ENCODE measurements at places on chromosomes 2 and 18. TPM values are rescaled to one million over a fixed set of nuclear protein-coding genes. Genes with fewer than 3 reads are reported as not detected.

DNA sequence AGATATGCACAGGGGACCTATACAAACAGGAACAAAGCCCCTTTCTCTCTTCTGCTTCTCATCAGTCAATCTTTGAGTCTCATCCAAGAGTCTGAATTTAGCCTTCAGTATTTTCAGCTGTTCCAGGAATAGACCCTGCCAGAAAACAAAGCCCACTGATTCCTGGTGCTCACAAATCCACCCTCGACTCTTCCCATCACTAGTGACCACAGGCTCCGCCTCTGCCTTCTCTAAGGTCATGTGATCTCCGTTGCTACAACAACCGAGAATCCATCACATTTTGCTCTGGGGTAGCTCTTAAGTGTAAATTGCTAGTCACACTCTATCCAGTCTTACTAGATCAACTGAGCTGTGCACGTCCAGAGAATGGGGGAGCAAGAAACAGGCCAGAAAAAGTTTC is 46.4 kb upstream of the SPTBN1 start:
- no peaks in the 10 kb centered on the region for H3K36me3 ChIP-seq
- H3K27ac ChIP-seq: no peak overlapping the region
- no peaks in the 10 kb centered on the region for H3K27me3 ChIP-seq

DNA sequence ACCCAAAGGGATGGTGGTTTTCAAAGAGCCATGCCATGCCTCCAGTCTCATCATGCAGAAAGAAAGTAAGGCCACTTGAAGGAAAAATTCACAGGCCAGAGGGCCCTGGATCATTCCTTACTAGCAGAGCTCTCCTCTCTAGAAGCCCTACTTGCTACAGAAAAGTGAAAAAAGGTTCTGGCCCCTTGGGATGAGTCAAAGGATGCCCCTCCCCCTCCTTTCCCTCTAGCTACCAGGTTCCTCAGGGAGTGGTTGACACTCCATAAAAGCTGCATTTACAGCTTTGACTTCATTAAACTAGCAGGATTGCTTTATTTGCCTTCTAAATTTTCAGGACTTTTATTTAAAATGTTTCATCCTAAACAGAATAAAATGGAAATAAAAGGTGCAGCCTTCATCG is 21.2 kb downstream of the OSR1 start:
- no peaks in the 10 kb centered on the region for H3K36me3 ChIP-seq
- no peak overlapping the region for H3K27ac ChIP-seq
- H3K4me1 ChIP-seq: no peaks in the 10 kb centered on the region
- no peak overlapping the region for H3K4me3 ChIP-seq
- H3K27me3 ChIP-seq: no peaks in the 10 kb centered on the region

GRCh38 chr2:122323927-122324326 is 568.5 kb downstream of the TSN start:
- no peak for DNase-seq
- no peaks in the 10 kb centered on the region for H3K4me1 ChIP-seq
- no peak overlapping the region for H3K27ac ChIP-seq
- H3K4me3 ChIP-seq: no peak overlapping the region
- H3K36me3 ChIP-seq: no peaks in the 10 kb centered on the region
- H3K27me3 ChIP-seq: no peaks in the 10 kb centered on the region

DNA sequence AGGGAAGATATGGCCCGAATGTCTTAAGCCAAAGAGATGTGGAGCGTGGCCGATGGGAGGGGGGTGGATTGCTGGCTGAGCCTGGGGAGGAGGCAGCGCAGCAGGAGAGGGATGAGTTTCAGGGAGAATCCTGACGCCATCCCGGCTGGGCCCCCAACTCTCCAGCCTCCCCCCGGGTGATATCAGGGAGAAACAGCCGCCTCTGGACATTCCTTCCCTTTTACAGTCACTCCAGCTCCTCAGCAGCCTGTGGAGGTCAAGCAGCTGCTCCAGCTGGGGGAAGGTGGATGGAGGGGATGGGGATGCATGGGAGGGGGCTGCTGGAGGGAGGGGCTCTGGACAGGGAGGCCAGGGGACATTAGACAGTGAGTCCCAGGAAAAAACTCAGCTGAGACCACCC is 9.5 kb upstream of the DES start:
- H3K27me3 ChIP-seq: no peaks in the 10 kb centered on the region
- no peak for DNase-seq
- no peak overlapping the region for H3K4me3 ChIP-seq

The FTCDNL1 gene
- total RNA-seq: 1.9 TPM

- H3K4me1 ChIP-seq: no peaks in the 10 kb centered on the region
- H3K27me3 ChIP-seq: no peaks in the 10 kb centered on the region
- no peaks in the 10 kb centered on the region for H3K36me3 ChIP-seq
- no peak overlapping the region for H3K27ac ChIP-seq
Measured at GRCh38 chr2:178397002-178397605, 53.9 kb downstream of the PRKRA start.

The HYCC2 gene
- total RNA-seq: 29.6 TPM

DNA sequence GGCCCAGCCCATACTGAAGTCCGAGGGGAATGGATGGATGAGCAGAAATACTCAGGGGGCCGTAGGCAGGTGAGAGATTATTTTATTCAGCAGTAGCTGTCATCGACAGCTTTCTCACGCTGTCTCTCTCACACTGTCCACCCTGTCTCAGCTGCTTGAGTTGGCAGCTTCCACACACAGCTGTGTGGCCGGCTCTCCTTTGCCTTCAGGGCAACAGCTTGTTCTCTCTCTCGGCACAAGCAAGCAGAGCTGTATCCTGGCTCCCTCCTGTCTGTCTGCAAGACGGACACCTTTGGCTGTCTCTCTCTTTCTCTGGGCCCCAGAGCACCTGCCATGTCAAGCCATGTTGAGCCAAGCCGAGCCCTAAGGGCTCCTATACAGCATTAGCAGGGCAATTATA is 9.8 kb upstream of the PAPOLG start:
- H3K27me3 ChIP-seq: no peaks in the 10 kb centered on the region
- no peak overlapping the region for H3K4me3 ChIP-seq
- H3K36me3 ChIP-seq: no peaks in the 10 kb centered on the region
- H3K4me1 ChIP-seq: no peaks in the 10 kb centered on the region
- no peak overlapping the region for H3K27ac ChIP-seq

The AQP12A gene
- total RNA-seq: not detected

GRCh38 chr2:26299471-26300101 is 46.4 kb upstream of the SELENOI start:
- no peaks in the 10 kb centered on the region for H3K27me3 ChIP-seq
- H3K4me1 ChIP-seq: peaks cover 5% of the 10 kb centered on the region
- DNase-seq: no peak

The NEU4 gene
- total RNA-seq: 73.3 TPM

The EMILIN1 gene
- 17.1 TPM for total RNA-seq

The NDC80 gene
- total RNA-seq: 1.4 TPM

The CCDC74B gene
- total RNA-seq: not detected

The DYSF gene
- 14.9 TPM for total RNA-seq

- H3K27me3 ChIP-seq: no peaks in the 10 kb centered on the region
- no peak overlapping the region for H3K4me3 ChIP-seq
- no peaks in the 10 kb centered on the region for H3K36me3 ChIP-seq
- no peak for DNase-seq
- H3K4me1 ChIP-seq: no peaks in the 10 kb centered on the region
Measured at GRCh38 chr2:223760838-223761502, 76.4 kb downstream of the AP1S3 start.

The GKN2 gene
- total RNA-seq: not detected

DNA sequence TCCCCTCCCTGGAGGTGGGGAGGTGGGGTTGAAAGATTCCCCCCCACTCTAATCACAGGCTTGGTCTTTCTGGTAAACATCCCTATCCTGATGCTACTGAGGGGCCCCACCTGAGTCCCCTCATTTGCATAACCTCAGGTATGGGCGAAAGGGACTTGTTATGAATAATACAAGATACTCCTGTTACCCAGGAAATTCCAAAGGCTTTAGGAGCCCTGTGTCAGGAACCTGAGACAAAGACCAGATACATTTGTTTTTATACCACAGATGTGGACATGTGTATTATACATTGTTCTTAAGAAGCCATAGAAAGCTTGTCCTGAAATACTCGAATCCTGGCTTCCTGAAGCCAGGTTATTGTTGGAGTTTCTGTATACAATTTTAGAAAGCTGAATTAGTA is 62.8 kb downstream of the MYO1B start:
- no peak overlapping the region for H3K4me3 ChIP-seq
- H3K4me1 ChIP-seq: no peaks in the 10 kb centered on the region
- H3K27ac ChIP-seq: no peak overlapping the region
- H3K27me3 ChIP-seq: no peaks in the 10 kb centered on the region

GRCh38 chr2:85611217-85611704 is 605 bp downstream of the C2orf68 start:
- H3K4me3 ChIP-seq: peak overlapping the region; percentile 70
- DNase-seq: no peak
- no peaks in the 10 kb centered on the region for H3K36me3 ChIP-seq

The LIMS3 gene
- 1.1 TPM for total RNA-seq

The ATG16L1 gene
- total RNA-seq: 125 TPM

DNA sequence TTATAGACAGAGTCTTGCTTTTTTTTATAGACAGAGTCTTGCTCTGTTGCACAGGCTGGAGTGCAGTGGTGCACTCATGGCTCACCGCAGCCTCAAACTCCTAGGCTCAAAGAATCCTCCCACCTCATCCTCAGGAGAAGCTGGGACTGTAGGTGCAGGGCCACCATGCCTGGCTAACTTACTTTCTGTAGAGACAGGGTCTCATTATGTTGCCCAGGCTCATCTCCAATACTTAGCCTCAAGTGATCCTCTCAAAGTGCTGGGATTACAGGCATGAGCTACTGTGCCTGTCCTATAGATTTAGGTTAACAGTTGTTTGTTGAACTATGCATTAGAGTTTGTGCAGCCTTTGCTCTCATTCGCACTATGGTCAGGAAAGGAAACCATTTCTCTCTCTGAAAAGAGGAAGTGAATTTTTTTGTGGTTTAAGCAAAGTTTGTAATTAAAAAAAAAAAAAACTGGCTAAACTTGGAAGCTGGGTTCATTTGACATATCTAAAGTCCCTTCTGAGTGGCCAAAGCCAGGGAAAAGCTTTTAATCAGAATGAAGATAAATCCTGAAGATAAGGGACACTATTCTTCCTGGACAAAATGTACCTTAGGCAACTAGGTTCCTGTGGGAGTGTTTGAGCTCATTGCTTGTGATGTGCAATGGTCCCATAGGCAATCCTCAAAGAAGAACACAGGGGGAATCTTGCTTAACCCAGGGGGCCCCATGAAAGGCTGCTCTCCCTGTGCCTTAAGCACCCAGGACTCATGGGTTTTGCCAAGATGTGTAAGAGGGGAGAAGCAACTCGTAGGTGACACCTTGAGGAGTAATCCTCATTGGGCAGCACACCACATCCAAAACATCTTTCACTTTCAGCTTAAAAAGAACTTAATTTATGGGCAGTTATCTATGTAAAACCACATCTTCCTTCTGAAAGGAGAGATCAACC is 201.7 kb downstream of the MREG start:
- H3K4me1 ChIP-seq: no peaks in the 10 kb centered on the region
- H3K27me3 ChIP-seq: no peaks in the 10 kb centered on the region
- no peak overlapping the region for H3K4me3 ChIP-seq
- H3K36me3 ChIP-seq: no peaks in the 10 kb centered on the region
- DNase-seq: no peak

GRCh38 chr2:233312874-233313273 is 5.3 kb downstream of the SAG start:
- no peak overlapping the region for H3K4me3 ChIP-seq
- no peaks in the 10 kb centered on the region for H3K4me1 ChIP-seq
- H3K27ac ChIP-seq: no peak overlapping the region
- no peaks in the 10 kb centered on the region for H3K36me3 ChIP-seq

The PLEKHH2 gene
- 3.3 TPM for total RNA-seq

DNA sequence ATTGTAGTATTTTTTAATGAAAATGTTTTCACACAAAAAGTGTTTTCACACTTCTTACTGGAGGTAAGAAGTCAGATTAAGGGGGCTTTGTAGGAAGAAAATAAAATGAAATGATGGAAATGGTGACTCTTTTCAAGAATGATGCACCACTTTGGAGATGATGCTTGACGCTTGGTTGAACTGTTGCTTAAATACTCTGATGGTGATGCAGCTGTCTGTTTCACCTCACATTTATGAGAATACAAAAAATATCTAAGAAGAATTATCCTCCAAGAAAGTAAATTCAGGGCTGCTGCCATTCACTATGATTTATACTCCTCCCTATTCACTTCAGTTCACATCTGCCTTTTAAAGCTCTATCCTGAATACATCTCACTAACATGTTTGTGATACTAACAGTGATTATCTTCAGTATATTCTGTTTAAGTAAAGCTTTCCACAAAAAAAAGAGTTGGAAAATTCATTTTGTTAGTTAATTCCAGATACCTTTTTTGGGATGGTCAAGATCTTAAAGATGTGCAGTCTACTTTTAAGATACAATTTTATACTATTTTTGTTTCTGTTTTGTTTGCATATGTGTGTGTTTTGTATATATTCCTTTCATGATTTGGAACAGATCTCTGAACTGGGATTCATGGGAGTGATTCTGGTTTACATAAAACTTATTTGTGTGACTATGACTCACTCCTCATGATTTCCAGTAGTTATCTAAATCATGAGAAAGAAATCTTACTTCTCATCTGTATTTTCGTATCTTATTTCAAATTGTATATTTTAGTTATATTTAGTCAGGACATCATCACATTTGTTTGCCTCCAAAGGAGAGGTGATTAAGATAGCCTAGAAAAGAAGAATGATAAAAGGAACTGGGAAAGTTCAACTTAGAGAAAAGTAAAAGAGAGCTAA is 53.1 kb downstream of the SLC39A10 start:
- H3K27me3 ChIP-seq: no peaks in the 10 kb centered on the region
- H3K36me3 ChIP-seq: no peaks in the 10 kb centered on the region
- no peak overlapping the region for H3K27ac ChIP-seq
- no peak for DNase-seq
- no peaks in the 10 kb centered on the region for H3K4me1 ChIP-seq
- H3K4me3 ChIP-seq: no peak overlapping the region

DNA sequence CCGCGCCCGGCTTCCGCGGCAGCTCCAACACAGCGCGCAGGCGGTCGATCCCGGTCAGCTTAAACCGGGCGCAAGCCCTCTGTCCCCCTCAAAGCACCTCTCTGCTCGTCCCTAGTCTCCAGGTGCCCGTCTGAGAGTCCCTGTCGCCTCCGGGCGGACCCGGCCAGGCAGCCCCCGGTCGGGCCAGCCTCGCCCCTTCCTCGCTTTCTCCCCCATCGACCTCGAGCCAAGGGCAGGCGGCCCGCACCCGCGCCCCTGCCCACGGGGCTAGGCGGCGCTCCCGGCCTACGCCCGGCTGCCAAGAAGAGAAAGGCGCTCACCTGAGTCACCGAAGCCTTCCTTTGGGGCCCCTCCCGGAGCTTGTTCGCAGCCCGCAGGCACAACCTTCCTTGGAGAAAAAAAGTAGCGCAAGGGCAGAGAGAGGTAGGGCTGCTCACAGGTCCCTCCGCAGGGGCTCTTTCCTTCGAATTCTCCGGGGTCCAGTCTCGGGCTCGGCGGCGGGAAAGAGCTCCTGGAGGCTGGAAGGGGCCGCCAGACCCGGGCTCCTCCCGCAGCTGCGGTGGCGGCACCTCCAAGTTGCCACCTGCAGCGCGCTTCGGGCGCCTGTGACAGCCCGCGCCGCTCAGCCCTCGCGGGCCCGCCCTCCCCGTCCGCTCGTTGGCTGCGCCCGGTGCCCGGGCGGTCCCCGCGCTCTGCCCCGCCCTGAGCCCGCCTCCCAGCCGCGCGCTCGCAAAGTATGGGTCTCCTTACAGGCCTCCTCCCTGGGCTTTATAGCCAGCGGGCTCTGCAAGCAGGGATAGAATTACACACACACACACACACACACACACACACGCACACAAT is 86.5 kb upstream of the EPB41L3 start:
- peak overlapping the region; percentile 79 for H3K27ac ChIP-seq
- DNase-seq: peak; percentile 94
- H3K4me1 ChIP-seq: no peaks in the 10 kb centered on the region
- H3K4me3 ChIP-seq: peak overlapping the region; percentile 92
- no peaks in the 10 kb centered on the region for H3K27me3 ChIP-seq
- H3K36me3 ChIP-seq: no peaks in the 10 kb centered on the region
